Stimulated activated CD4-positive, alpha-beta T cell treated with anti-CD3 and anti-CD28 coated beads, Interleukin-4, amount 100 ng/mL, for 4 hours (primary cell): ENCODE measurements at places on chromosomes 13 and 19.
A peak's percentile ranks its signal among the peaks of the same experiment; 100 is the strongest.

GRCh38 chr13:94968040-94968756, 255.9 kb upstream of the SOX21 start:
- no peak for DNase-seq

- no peak for DNase-seq
Measured at GRCh38 chr13:29903996-29904395, 53.6 kb upstream of the UBL3 start.

GRCh38 chr19:13146763-13147563, 3.2 kb downstream of the STX10 start:
- no peak for DNase-seq

DNA sequence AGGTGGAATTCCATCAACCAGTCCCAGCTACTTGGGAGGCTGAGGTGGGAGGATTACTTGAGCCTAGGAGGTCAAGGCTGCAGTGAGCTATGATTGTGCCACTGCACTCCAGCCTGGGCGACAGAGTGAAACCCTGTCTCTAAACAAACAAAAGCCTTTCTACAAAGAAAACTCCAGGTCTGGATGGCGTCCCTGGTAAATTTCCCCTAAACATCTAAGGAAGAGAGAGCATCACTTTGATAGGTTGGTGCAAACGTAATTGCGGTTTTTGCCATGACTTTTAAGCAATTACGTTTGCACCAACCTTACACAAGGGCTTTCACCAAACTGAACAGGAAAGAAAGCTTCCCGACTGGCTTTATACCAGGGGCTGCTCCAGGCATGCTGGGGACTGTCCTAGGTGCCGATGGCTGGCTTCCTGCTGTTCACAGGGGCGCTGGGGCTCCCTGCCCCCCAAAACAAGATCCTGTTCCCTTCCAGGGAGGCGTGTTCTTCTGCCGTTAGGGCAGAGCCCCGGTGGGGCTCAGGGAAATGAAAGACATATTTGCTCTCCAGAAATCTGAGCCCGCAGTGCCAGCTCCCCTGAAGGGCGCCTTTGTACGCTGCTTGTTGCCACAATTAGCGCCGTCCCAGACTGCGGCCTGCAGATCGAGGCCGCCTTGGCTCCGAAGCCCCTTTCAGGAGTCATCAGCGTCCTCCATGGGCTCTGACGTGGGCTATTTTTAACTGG, 38.7 kb upstream of the KLF2 start:
- DNase-seq = no peak

GRCh38 chr13:36146511-36147269, 15.5 kb upstream of the DCLK1 start:
- DNase-seq = no peak

GRCh38 chr19:7869453-7869909, 4.7 kb downstream of the PRR36 start:
- DNase-seq = peak; percentile 80

DNA sequence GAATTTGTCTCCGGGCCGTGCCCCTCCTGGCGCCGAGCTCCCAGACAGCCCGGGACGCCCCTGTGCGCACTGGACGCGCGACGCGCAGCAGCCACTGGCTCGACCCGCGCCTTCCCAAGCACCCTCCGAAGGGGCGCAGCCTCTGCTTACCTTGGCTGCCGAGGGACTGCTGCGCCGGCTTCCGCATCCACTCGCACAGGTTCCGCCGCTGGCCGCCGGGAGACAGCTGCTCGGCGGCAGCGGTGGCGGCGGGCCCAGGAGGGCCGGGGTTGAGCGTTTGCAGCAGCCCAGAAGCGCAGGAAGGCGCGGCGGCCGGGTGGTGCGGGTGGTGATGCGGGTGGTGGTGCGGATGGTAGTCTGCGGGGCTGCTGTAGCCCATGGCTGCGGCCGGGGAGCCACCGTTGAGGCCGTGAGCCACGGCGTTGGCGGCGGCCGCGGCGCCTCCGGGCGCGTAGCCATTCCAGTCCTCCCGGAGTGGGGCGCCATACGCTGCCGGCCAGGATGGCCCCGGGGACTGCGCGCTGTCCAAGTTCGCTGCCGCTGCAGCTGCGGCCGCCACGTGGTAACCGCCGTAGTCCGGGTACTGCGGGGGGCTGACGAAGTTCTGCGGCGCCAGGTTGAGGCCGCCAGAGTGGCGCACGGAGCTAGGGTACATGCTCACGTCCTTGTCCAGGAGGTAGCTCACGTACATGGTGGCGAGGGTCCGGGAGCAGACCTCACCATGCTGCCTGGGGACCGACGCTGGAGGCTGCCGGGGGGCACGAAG, 616 bp downstream of the CDX2 start:
- no peak for DNase-seq

DNA sequence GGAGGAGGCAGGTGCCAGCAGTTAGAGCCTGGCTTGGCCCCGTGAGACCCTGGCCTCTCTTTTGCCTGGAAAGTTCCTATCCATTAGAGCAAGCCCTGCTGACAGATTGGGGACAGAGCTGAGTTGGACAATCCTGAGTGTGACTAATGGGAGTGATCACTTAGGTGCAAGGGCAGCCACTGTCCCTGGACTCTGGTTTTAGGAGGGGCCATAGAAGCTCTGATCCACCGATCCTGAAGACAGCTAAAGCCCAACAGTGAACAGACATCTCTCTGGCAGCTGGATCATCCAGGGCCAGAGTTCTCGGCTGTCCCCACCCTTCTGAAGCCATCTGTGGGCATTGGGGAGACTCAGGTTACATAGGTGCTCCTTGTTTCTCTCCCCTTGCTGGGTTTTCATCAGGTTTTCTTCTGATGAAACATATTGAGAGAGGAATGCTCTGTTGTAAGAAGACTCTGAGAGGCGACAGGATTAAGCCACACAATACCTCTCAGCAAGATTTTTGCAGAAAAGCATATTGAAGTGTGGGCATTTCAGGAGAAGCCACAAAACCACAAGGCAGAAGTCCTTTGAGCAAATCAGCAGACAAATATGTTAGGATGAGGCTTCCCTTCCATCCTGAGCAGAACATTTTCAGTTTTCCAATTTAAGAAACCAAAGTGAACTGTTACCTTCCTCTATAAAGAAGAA, 288.0 kb upstream of the MAB21L1 start:
- DNase-seq = no peak

- no peak for DNase-seq
Measured at GRCh38 chr13:84362777-84363176, 480.5 kb upstream of the SLITRK1 start.

DNA sequence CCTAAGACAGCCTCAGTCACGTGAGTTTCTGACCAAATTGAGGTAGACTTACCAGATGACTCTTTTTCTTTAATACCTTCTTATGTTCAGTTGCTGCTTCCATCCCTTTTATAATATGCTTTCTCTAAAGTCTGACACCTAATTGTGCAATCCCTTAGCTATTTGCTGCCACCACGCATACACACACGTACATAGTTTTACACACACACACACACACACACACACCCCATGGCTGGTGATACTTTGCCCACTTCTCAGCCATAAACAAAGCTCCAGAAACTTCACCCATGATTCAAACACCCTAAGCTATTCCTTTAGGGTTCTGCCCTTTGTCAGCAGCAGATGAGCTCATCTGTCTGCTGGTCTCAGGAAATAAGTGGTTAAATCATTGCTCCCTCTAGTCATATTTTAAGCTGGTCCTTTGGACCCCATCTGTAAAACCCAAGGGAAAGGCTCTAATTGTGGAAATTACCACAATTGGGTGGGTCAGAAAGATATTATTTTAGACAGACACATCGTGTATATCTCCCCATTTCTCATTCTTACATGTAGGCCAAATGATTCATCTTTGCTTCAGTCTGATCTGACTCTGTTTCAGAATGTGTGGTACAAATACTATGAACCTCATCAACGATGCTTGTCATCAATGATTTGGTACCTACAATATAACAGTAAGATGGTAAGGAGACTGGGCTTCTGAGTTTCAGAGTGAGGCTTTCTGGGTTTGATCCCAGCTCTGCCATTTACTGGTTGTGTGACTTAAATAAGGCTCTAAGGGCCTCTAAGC, 69.2 kb downstream of the NALCN start:
- DNase-seq = no peak

- DNase-seq = no peak
Measured at GRCh38 chr19:17646441-17646840, 41.7 kb downstream of the UNC13A start.

- DNase-seq = peak; percentile 11
Measured at GRCh38 chr19:4547303-4548237, 7.7 kb upstream of the LRG1 start.

DNA sequence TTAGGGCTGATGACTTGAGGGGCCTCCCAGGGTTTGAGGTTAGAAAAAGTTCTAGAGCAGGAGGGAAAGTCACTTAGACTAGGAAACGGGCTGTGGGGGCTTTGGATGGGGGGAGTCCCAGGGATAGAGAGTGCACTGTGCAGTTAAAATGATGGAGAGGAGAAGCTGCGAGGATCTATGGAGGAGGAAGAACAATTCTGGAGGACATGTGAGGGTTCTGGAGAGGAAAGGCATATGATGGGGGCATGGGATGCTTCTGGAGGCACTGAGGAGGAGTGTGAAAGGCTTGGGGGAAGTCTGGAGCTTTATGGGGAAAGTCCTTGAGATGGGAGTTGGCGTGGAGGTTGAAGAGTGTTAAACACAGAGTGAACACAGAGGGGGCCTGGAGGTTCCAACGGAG, 2.2 kb downstream of the KCNC3 start:
- DNase-seq = no peak

GRCh38 chr13:40317980-40318327, 348.5 kb downstream of the FOXO1 start:
- no peak for DNase-seq

- DNase-seq = no peak
Measured at GRCh38 chr13:90552702-90553101, 794.8 kb upstream of the MIR17HG start.

- DNase-seq = no peak
Measured at GRCh38 chr19:41868120-41868988, 8.3 kb downstream of the RPS19 start.

DNA sequence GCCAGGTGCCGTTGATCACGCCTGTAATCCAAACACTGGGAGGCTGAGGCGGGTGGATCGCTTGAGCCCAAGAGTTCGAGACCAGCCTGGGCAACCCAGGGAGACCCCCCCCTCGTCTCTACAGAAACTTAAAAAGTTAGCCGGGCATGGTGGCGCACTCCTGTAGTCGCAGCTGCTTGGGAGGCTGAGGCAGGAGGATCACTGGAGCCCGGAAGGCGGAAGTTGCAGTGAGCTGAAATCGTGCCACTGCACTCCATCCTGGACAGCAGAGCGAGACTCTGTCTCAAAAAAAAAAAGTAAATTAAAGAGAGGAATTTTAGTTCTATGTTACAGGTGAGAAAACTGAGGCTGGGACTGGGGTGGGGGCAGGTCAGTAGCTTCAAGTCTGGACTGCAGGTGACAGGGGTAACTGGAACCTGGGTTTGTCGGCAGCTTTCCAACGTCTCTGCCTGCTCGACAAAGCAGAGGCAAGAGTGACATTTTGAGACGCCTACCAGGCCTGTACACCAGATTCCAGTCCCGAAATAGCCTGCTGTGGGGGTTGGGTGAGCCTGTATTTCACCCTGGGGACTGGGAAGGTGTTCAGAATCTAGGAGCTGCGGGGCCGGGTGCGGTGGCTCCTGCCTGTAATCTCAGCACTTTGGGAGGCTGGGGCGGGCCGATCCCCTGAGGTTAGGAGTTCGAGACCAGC, 1.2 kb downstream of the SELENOW start:
- no peak for DNase-seq

GRCh38 chr13:34942732-34943435, 814 bp downstream of the NBEA start:
- no peak for DNase-seq

DNA sequence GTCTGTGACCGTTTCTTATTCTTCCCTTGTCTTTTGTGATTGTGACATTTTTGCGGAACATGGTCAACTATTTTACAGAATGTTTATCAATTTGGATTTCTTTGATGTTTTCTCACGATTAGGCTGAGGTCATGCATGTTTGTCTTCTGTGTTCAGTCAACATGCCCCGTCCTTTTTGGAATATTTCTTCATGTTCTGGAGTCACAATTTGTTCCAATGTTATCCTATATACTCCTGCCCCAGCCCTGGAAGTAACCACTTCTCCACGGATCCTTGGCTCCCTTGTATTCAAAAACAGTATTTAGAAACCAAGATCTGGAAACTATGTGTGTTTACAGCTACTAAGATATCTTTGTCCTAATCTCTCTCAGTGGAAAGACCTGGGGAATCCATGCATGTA, 9.6 kb downstream of the CARD8 start:
- no peak for DNase-seq

DNA sequence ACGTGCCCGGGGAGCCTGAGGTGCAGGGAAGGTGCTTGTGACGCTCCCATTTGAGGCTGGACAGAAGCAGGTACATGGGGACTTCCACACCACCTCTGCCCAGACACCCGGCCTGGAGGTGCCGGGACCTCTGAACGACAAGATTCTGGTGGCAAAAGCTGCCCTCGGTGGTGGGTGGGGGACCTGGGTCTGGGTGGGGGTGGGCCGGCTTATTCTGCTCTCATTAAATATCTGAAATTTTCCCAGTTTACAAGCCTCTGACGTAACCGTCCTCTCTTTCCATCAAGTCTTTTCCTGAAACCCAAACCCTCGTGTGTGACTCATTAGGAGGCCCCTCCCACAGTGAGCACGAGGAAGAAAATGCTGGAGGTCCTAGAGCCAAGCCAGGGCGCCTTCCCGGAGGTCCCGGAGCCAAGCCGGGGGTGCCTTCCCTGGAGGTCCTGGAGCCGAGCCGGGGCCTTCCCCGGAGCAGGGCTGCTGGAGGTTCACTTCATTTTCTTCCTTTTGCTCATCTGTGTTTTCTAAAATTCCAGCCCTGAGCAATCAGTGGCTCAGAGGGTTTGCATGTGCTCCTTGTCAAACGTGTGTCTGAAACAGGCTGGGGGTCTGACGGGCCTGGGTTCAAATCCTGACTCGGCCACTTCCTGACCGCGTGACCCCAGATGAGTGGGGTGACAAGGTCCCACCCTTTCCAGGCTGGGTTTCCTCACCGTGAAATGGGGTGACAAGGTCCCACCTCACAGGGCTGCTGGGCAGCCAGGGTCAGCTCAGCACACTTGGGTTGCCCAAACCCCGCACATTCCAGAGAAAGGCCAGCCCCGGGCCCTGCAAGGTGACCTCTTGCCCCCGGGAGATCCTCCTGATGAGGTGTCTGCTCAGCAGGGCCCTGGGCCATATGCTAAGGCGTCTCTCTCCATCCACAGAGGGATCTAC, 10.0 kb downstream of the CFD start:
- DNase-seq = no peak

- DNase-seq = peak; percentile 52
Measured at GRCh38 chr19:3047496-3048189, 14.7 kb downstream of the TLE5 start.

GRCh38 chr13:32309312-32310133, 5.6 kb downstream of the ZAR1L start:
- DNase-seq = no peak

DNA sequence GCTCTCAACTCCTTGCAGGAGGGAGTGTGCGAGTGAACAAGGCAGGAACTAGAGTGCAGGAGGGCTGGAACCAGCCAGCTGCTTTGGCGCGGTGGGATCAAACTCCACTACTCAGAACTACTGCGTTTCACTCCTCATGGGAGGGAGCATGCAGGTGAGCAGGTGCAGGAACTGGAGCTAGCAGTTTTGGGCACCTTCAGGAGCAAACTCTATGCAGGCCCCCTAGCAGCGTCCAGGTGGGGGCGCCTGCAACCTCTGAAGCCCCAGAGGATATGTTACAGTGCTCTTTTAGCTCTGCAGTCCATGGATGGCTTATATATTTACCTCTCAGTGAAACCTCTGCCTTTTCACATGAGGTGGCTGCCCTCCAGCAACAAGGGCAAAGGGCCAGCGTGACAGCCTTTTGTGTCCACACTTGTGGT, 1303.4 kb downstream of the PCDH9 start:
- DNase-seq = no peak

- no peak for DNase-seq
Measured at GRCh38 chr13:64057372-64058020, 2641.8 kb upstream of the PCDH20 start.
